ENCODE measurements at places on chromosomes 12 and 14.

- DNase-seq, result no peak
Observed at GRCh38 chr14:63760014-63760413, 32.1 kb upstream of the SGPP1 start.

GRCh38 chr12:41950455-41950854, 194.2 kb downstream of the GXYLT1 start:
- no peak for DNase-seq

- no peak for DNase-seq
Observed at GRCh38 chr14:81446279-81447007, 46.3 kb upstream of the STON2 start.

- no peak for DNase-seq
Observed at GRCh38 chr12:21659383-21659782, 1.7 kb upstream of the LDHB start.

GRCh38 chr14:88251650-88252049, 71.4 kb downstream of the KCNK10 start:
- DNase-seq, result no peak

DNA sequence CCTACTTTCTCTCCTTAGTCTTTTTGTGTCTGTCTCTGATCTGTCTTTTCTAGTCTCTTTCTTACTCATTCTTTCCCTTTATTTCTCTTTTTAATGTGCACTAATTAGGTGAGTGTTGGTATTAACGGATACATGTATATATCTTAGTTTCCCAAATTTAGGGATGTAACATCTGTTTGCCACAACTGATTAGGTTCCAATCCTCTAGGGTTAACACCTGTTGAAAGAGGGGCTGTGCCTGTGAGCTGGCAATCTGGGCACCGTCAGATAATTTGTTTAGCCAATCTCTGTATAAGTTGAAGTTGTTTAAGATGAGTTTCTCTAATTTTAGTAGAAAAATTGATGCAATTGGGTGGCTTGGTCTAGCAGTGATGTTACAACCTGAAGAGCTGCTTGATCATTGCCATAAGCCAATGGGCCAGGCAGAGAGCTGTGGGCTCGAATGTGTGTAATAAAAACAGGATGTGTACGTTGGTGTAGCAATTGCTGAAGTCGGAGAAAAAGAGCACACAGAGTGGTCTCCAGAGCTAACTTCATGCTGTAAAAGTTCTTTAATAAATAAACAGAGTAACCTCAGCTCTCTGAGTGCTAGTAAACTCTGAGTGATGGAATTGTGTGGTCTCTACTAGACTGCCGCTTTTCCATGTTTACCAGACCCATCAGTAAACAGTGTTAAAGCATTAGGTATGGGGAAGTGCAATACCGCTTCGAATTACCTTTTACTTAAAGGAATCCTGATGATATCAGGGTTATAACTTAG, 18.3 kb upstream of the LYZ start:
- no peak for DNase-seq

DNA sequence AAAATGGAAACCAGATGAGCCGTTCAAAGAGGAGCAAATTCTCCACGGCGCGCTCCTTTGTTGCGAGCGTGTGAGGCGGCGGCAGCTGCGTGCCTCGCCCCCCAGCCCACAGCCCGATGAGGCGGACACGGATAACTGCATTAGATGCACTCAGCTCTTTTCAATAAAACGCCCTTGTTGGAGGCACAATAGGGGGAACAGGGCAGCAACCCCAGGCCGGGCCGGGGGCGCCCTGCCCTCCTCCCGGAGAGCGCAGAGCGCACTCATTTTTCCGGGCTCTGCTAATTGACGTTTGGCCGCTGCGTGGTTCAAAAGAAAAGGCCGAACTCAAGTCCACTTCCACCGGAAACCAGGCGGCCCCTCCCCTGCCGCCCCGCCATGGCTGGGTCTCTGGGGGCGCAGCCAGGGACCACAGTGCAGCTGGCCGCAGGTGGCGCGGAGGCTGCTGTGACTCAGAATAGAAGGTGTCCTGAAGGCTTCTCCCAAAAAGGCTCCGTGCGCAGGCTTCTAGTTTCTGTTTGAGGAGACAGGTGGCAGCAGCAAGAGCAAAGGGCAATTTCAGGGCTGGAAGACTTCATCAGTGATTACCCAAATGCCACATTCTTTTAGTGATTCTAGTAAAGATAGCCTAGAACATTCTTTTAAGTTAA, 29.0 kb upstream of the SMOC1 start:
- no peak for DNase-seq

All from stimulated activated CD4-positive, alpha-beta T cell treated with anti-CD3 and anti-CD28 coated beads, Interleukin-1b, Interleukin-23, amount 100 ng/mL, for 24 hours (primary cell).